NCI-H1092 (cell line): ENCODE measurements at places on chromosomes 4 and X.

DNA sequence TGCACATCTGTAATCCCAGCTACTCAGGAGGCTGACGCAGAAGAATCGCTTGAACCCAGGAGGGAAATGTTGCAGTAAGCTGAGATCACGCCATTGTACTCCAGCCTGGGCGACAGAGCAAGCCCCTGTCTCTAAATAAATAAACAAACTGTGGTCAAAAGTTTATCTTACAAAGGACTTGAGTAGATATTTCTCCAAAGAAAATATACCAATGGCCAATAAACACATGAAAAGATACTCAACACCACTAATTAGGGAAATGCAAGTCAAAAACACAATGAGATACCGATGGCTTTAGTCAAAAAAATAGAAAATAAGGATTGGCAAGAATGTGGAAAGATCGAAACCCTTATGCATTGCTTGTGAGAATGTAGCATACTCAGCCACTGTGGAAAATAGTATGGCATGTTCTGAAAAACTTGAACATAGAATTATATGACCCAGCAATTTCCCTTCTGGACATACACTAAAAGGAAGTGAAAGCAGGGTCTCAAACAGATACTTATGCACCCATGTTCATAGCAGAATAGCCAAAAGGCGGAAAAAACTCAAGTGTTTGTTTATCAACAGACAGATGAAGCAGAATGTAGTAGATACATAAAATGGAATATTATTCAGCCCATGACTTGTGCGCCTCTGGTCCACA lies 2.0 kb upstream of the CFAP97 start:
- DNase-seq: no peak

DNA sequence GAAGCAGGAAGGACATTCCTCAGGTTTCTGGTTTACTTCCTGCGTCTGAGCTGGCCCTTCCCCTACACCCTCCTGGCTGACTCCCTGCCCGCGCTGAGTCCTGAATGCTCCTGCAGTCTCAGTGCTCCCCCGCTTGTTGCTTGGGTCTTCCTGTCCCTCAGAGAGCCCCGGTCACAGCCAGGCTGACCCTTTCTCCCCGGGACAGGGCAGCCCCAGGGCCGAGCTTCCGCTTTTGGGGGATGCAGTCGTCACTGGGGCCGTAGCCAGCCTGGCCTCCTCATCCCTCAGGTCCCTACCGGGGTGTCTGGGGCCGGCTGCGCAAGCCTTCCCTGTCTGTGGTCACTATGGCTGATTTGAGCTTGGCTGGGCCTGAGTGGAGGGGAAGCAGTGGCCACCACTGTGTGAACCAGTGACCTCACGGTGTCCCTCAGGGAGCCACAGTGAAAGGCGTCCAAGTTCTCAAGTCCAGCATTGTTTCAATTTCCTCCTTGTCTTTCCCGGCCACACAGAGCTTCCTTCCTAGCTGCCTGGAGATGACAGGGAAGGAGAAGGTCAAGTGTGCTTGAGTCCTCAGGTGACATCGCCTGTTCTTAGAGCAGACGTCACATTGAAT lies 34.1 kb upstream of the ASMTL start:
- DNase-seq: no peak

GRCh38 chr4:87109121-87109520 lies 111.3 kb downstream of the KLHL8 start:
- no peak for DNase-seq

DNA sequence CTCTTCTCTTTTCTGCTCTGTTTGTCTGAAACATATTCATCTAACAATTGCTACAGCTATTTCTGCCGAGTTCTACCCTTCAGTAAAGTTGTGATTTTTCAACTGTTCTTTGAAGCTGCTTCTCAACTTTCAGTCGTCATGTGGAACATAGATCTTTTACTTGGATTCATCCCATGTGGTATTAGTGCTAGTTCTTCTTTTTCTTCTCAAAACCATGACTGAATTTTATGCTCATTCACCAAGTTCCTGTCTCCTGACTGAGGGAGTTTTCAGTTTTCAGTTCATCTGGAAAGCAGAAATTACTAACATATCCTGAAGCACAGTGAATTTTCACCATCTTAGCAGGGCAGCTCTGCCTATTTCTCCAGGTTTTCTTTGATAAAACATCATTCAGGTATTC lies 12.1 kb downstream of the ACSL4 start:
- no peak for DNase-seq
